ENCODE measurements at places on chromosomes 5 and 9.

DNA sequence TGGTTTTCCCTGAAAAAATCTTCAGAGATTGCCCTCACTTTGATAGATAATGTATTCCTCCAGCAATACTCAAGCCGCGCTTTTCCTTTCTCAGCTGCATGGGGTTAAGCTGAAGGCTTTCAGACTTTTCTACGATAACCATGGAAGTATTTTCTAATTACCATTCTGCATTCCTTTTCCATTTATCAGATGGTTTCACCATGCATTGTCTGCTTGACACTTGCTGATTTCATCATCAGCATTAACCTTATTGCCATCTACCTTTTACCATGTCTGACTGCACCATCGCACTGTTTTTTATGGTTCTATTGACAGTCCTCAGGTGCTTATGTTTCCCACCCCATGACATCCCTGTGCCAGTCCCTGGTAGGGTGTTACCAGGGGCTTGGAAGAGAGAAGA lies 91.6 kb downstream of the DMAC1 start:
- DNase-seq, result no peak

- no peak for DNase-seq
Observed at GRCh38 chr9:20477940-20478620, 144.2 kb downstream of the MLLT3 start.

DNA sequence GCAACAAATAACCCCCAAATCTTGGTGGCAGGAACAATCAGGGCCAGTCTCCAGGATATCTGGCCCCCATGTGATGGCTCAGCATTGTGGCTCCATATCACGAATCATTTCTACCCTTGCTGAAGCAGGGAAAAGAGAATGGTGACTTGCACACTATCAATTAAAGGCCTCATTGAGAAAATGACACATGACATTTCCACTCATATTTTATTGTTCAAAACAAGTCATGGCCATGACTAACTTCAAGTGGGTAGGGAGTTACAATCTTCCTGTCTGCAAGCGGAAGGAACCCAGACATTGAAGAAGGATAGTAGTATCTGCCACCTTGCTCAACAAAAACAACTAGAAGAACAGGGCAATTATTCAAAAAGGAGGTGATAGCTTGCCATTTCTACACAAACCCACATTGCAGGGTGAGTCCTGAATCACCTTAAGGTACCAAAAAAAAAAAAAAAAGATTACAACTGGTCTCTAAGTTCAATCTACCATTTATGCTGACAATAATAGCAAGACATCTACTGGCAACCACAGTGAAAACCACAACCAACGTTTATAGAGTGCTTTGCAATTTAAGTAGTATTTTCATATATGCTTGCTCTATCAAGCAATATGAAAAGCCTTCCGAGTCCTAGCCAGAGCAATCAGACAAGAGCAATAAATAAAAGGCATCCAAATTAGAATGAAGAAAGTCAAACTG lies 186.7 kb upstream of the DAPK1 start:
- no peak for DNase-seq

- peak; percentile 51 for DNase-seq
Observed at GRCh38 chr9:5920860-5921328, 30.2 kb downstream of the MLANA start.

GRCh38 chr5:14685757-14686156 lies 21.2 kb downstream of the OTULIN start:
- peak; percentile 55 for DNase-seq

DNA sequence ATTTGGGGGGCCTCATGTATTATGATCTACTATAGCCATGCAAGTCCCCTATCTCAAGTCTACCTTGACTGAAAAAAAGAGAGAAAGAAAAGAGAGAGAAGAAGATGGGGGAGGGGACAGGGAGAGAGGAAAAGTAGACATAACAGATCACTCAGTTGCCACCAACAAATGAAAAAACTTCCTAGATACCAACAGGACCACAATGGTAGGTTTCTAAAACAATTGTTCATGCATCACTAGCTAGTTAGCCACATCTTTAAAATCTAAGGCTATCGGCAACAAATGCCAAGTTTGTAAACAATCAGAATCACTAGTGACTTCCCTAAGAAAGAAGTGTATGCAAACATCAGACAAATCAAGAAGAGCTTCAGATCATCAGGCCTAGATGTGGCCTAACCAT lies 328.2 kb downstream of the BNC2 start:
- no peak for DNase-seq

DNA sequence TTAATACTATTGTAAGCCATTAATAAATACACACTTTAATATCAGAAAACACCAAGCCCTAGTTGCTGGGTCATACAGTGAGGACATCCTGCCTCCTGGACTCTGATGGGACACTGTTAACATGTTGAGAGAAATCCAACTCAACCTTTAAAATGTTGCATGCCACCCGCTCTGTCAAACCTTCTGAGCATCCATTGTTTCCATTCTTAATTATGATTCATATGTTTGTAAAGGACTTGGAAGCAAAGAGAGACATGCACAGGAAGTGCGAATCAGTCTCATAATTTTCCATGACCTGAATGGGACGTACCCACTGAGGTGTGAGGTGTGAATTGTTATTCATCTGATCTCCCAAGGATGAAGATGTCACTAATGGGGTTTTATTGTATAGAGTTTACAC lies 186.4 kb downstream of the CAAP1 start:
- DNase-seq, result no peak

Data from GM20000 (cell line).